Central memory CD4-positive, alpha-beta T cell (primary cell): ENCODE measurements at places on chromosomes 5 and 9.

GRCh38 chr9:112890106-112891081 is at the start of gene SLC46A2:
Gene SLC46A2, minus strand, starts transcription at chr9:112890876. Its CDS starts 195 bp downstream, at chr9:112890681.
- DNase-seq, result no peak

DNA sequence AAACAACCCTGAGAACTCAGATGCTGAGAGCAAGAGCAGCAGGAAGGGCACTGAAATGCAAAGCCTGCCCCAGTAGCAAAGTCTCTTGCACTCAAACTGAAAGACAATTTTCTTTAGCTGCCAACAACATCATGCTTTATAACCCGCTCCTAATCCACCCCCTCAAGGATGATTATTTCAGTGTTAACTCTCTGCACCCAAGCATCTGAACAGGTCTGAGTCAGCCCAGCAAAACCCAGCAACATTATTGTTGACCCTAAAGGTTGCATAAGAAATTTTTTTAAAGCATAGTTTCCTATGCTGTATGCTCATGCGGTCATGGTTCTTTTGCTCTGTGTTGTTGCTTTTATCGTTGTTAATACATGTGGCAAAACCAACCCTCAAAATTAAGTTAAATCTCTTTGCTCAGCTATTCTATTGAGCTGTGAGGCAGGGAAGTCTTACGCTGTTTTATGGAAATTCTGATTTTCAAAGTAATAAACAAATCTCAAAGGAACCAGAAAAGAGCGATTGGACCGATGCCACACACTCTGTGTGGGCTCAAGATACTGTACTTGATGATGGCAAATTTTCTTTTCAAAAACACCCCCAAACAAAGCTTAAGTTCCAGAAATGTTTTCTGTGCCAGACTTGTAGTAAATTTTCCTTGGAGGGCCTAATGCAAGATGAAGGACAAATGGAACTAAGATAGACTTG is 440.6 kb upstream of the MPDZ start:
- DNase-seq, result no peak

- DNase-seq, result no peak
Observed at GRCh38 chr9:3916984-3917383, 382.9 kb downstream of the GLIS3 start.

DNA sequence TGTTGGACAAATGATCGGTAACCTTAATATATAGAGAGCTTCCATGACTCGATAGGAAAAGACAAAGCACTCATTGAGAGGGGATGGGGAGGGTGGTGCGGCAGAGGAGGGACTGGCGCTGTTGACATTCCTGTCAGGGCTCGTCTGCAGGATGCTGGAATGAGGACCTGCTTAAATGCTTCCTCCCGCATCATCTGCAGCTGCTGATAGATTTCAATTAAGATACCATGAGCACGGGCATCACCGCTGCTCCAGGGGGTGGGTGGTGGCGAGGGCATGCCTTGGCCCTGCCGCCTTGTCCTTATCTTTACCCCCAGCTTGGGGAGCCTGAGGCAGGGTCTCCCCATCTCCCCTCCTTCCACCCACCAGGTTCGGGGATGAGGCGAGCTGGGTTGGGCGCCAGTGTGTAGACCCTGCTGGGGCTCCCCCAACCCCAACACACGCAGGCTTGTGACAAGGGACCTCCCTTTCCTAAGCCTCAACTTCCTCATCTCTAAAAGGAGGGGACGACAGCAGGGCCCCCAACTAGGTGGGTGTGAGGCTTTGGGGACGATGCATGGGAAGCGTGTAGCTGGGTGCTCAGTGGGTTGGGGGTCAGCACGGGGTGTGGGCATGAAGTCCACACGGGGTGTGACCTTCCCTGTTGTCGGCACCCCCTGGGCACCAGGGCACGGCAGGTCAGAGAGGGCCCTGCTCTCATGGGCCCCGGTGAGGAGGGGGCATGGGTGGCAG is 11.7 kb upstream of the QRFP start:
- DNase-seq, result no peak

- DNase-seq, result no peak
Observed at GRCh38 chr5:17944046-17944445, 309.8 kb downstream of the TAF11L14 start.

GRCh38 chr9:132456241-132456640 is 46.2 kb downstream of the CFAP77 start:
- DNase-seq, result no peak

DNA sequence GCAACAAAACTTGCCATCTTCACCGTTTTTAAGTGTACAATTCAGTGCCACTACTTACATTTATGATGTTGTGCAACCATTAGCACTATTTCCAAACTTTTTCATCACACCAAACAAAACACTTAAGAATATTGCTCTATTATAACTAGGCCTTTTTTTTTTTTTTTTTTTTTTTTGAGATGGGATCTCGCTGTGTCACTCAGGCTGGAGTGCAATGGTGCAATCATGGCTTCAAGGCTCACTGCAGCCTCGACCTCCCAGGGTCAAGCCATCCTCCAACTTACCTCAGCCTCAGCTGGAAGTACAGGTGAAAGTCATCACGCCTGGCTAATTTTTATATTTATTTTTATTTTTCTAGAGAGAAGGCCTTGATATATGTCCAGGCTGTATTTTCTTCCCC is 22.3 kb upstream of the LMNB1 start:
- DNase-seq, result no peak
